Activated CD4-positive, alpha-beta T cell treated with anti-CD3 and anti-CD28 coated beads for 48 hours (primary cell): ENCODE measurements at places on chromosomes 2 and 18.

- DNase-seq, result no peak
Measured at GRCh38 chr2:85655961-85656417, 12.0 kb downstream of the SFTPB start.

- no peak for DNase-seq
Measured at GRCh38 chr2:189104934-189105333, 74.6 kb downstream of the COL5A2 start.

DNA sequence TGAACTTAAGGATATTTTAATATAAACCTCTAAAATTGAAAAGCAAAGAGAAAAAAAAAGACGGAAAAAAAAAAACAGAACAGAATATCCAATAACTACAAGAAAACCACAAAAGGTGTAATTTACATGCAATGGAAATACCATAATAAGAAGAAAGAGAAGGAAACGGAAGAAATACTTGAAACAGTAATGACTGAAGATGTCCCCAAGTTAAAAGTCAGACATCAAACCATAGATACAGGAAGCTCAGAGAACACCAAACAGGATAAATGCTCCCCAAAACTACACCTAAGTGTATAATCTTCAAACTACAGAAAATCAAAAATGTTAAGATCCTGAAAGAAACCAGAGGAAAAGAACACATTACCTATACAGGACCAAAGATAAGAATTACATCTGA, 39.2 kb downstream of the FBXO15 start:
- DNase-seq, result no peak

DNA sequence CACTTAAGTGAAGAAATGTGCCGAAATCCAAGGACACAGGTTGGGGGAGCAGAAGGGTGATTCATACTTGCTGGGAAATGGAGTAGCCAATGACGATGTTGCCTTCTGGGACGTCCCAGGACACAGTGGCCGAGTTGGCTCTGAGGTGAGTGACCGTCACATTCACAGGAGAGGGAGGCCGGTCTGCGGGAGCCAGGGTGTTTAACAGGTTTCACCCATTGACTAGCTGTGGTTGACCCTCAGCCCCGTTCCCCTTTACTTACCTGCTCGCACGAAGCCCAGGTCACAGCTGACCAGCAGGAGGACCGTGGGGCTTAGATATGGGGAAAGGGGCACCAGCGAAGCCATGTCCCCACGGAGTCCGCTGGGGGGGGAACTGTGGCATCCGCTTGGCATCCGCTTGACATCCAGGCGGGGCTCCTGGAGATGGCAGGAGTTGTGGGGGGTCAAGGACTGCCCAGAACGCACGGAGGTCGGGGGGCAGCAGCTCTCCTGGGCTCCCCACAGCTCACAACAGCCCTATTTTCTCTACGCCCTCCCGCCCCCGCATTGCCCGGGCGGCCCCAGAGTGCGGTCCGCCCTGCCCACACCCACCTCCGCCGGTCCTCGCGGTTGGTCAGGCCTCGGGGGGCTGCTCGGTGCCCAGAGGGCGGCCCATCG, 586 bp downstream of the FNDC4 start:
- DNase-seq, result no peak

DNA sequence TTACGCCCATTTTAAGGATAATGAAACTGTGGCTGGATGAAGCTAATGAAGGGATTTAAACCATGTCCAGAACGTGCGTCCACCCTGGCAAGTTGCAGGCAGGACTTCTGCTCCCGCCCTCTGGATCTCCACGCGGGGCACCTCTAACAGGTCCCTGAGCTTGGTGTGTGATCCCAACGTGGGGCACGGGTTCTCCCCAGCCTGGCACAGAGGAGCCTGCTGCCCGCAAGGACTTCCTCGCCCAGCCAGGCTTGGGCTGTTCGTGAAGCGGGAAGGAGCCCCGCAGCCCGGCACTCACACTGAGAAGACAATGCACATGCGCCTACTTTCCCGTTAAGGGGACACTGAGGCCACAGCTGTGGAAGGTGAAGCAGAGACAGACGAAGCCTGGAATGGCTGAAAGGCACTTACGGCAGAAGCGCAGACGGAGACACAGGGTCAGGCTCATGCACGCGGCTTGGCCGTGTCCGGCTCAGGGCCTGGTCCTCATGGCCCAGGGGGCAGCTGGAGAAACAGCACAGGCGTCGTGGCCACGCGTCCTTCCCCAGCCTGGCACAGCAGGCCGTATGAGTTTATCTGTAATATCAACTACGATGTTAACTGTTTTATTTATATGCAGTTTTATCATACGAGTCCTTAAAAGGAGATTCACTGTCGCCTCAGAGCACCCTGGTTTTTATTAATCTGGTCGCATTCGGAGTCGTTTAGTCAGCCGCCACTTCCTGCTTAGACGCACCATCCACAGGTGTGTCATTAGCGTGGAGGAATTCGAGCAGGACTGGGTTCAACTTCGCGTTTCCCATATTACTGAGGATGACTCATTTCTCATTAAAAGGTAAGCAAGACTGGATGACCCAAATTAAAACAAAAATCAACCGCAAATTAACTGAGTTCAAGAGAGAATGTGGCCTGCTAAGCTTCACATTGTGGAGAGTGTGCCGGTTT, 835.9 kb downstream of the GALR1 start:
- no peak for DNase-seq

GRCh38 chr18:25174324-25174723, 177.6 kb downstream of the ZNF521 start:
- no peak for DNase-seq

DNA sequence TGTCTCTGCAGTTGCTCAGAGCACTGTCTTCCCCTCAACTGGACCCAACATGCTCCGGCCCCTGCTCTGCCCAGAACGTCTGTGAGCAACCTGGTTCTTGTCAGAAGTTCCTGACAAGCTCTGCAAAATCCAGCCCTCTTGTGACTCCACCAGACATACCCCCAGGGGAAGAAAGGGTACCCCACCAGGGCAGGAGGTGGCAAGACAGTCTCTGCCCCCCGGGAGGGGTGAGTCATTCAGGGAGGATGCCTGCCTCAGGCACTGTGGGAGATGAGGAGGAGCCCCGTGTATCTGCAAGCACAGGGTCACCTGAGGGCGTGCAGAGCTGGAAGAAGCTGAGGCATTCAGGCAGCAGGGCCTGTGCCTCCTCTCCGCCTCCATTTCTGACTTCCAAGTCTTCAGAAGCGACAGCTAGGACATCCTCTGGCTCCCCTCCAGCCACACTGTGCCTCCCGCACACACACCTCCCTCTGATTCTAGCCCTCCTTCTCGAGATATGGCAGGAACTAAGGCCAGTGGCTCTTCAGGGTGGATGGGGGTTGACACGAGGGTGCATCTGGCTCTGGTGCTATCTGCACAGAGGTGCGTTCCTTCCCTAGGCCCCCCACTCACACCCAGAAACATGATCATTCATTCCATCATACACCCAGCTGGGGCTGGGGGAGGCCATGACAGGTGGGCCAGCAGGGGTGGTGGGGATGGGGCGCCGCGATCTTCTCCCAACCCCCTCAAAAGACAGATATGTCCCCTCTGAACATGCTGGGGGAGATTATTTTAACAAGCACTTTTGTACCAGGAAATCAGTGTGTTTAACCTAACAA, 222.2 kb downstream of the CYP26B1 start:
- no peak for DNase-seq

DNA sequence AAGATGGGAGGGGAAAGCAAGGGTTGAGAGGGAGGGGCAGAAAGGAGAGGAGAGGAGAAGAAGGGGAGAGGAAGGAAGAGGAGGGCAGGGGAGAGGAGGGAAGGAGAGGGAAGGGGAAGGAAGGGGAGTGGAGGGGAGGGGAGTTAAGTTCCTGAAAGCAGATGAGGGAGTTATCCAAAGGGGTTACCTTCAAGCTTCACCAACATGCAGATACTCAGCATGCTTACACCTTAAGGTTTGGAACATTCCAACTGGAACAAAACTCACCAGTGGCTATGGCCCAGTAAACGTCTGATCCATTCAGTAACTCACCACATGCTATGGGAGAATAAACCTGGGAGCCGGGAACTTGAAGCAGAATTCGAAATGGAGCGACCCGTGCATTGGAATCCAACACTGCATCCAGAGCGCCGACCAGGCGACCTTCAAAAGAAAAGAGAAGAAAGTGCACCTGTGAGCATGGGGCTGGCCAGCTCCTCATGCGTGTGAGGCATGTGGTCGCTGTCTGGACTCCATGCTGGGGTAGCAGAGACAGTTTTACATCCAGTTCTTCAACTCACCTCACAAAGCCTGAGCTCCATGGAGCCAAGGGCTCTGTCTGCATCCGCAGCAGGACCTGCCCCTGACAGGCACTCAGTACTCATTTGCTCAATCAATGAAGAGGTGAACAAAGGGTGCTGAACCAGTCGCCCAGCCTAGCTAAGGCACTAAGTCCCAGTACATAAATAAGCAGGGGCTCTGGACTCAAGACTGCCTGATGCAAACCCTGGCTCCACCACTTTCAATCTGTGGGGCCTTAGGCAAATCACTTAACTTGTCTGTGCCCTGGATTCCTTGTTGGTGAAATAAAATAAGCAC, 61.0 kb downstream of the TBC1D8 start:
- DNase-seq, result no peak

DNA sequence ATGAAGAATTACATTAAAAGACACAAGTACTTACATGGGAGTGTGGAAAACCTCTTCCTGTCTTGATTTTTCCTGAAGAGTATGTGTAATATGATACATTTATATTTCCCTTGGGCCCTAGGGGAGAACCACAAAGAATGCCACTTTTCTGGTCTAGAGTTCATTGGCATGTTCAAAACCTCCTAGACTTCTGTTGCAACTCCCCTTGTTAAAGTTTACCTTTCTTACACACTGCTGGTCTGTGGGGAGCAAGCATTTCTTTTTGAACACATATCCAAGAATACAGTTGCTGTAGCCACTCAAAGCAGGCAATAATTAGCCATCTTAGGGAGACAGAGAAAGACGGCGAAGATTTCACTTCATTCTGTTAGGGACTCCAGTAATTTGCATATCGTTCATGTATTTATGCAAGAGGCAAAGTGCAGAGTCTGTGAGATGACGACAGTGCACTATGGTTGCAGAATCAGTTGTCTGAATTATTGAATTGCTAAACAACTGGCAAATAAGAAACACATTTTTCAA, 103.5 kb downstream of the NOL4 start:
- no peak for DNase-seq

DNA sequence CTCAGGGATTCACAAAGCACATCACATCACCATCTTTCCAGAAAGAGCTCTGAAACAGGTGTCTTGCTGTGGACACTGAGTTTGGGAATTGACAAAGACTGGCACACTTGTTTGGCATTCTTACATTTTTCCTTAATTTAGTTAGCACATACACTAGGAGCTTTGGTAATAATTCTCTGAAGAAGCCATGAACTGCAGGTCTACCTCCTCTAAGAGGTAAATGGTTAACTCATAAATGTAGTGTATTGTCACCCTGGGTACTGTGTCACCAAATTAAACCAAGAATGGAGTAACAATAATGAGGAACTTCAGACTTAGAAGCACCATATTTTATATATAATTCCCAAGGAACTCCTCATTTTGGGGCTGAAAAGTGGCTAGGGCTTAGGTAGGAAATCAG, 22.6 kb downstream of the EIF4E2 start:
- DNase-seq, result no peak

DNA sequence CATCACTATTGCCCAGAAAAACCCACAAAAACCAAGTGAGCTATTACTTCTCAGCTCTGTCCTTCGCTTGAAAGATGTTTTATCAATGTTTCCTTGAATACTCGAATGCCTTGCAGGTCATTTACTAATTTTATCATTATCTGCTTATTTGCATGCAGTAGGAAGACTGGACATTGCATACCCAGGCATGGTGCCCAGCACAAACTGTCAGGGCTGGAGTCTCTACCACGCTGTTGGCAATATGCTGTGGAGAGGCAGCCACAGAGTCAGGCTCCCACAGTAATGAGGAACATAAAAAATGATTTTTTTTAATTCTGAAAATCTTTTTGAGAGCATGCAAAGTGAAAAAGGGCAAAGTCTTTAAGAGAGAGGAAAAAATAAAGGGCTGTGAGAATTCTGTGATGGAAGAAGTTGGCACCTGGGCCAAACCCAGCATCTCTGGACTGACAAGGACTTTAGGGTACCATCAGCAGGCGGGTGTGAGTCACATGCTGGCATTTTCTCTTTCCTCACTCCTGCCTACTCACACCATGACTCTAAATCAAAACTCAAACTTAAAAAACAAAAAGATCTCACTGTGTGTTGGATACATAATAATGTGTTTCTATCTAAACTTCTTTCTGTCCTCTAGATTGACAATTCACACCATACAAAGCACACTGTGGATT, 709.8 kb upstream of the FANCL start:
- no peak for DNase-seq

GRCh38 chr2:49972699-49973098, 818.4 kb upstream of the FSHR start:
- no peak for DNase-seq

GRCh38 chr2:48714245-48714644, 41.3 kb downstream of the LHCGR start:
- DNase-seq, result no peak

GRCh38 chr2:75525434-75526310, 35.1 kb downstream of the EVA1A start:
- DNase-seq, result peak; percentile 6

DNA sequence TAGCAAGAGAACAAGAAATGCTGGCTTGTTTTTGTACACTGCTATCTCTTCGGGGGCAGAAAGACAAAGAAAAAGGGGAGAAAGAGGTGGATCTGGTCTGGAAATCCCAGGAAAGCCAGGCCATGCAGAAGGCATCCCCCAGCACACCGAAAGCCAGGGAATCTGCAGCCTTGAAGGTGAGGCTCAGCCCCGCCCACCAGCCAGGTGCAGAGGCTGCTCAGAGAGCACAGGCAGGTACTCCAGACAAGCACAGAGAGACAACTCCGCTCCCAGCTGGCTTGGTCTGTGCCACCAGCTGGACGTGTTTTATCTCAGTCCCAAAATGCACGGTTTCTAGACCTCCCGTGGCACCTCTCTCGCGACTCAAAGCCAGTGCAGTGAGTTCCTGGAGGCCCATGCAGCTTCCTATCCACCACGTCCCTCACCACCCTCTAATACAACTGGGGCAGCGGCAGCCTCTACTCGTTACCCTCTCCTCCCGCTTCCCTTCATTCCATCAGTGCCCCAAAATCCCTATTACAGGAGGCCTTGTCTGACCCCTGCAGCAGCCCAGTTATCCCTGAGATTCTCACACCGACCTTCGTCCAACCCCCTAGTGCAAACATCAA, 62.8 kb downstream of the HDAC4 start:
- no peak for DNase-seq
